ENCODE measurements at places on chromosomes 16 and 17.

DNA sequence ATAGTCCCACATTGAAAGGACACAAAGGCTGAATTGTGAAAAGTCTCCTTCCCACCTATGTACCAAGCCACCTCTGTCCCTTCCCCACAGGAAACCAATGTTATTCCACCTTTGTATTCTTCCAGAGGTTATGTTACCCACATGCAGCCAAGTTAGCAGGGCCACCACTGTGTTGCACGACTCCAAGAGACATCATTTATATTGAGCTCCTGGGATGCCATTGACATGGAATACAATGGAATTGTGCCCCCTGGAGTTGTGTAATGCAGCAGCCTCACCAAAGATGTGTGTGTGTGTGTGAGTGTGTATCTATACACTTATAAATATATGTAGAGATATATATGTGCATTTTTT lies 21.6 kb upstream of the MSI2 start:
- no peak for DNase-seq

DNA sequence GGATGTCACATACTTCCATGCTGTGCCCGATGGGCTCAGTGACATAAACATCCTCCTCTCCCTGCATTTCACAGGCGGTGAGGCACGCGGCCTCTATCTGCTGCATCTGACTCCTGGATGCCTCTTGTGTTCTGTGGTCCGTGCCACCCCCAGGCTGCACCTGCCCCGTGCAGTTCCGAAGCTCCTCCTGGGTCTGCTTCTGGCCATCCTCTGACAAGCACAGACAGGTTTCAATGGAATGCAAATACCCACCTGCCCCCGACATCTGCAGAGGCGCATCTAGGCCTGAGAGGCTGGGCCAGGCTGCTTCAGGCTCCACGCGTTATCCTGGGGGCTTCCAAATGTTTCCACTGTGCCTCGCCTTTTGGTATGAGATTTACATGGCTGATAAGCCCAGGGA lies 46.3 kb upstream of the DNAH17 start:
- DNase-seq = no peak

GRCh38 chr16:57069053-57069452 lies 23.3 kb upstream of the CPNE2 start:
- no peak for DNase-seq

DNA sequence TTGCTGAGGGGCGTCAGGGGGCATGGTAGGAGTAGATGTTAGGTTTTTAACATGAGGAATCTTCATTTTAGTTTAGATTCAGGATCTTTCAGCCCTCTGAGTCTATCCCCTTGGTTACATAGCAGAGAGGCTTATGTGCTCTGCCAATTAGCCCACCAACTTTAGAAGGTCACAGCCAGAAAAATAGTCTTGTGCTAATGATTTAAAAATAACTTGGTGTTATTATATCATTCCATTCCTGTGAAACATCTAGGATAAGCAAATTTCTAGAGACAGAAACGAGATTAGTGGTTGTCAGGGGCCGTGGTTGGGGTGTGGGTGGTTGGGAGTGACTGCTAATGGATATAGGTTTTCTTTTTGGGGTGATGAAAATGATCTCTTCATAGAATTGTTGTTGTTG lies 183.7 kb downstream of the SNX29 start:
- DNase-seq = peak; percentile 79

DNA sequence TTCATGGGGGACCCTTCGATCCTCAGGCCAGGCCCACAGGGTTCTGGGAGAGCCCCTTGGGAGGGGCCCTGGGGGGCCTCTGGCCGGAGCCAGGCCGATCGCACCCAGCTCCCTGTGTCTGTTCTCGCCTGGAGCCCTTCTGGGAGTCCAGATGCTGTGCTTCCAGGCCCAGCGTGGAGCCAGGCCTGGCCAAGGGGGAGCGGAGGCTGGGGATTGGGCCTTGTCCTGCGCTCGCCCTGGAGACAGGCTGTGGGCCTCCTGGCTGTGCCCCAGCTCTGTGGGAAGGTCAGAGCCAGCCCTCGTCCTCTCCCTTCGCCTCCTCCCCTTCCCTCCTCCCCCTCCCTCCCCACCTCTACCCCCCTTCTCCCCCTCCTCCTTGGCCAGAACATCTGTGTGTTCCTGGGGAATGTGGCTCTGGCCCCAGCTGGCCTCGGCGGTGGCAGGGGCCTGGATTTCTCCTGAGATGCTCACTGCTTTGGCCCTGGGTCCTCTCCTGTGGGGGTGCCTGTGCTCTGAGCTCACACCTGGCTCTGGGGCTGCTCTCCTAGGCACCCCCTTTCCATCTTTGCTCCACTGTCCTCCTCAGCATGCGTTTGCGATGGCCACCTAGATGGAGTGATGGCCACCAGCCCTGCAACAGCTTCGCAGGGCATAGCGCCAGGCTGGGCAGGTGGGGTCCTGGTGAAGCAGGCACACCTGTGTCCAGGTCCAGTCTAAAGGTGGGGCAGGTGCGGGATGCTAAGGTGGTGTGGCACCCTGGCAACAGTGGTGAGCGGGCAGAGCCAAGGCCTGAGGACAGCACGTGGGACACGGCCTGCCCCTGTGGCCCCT lies 90.6 kb upstream of the CIBAR2 start:
- peak; percentile 75 for DNase-seq

- no peak for DNase-seq
Measured at GRCh38 chr17:31494259-31495021, 103.0 kb downstream of the RAB11FIP4 start.

GRCh38 chr16:56265184-56265583 lies 73.9 kb downstream of the GNAO1 start:
- no peak for DNase-seq

DNA sequence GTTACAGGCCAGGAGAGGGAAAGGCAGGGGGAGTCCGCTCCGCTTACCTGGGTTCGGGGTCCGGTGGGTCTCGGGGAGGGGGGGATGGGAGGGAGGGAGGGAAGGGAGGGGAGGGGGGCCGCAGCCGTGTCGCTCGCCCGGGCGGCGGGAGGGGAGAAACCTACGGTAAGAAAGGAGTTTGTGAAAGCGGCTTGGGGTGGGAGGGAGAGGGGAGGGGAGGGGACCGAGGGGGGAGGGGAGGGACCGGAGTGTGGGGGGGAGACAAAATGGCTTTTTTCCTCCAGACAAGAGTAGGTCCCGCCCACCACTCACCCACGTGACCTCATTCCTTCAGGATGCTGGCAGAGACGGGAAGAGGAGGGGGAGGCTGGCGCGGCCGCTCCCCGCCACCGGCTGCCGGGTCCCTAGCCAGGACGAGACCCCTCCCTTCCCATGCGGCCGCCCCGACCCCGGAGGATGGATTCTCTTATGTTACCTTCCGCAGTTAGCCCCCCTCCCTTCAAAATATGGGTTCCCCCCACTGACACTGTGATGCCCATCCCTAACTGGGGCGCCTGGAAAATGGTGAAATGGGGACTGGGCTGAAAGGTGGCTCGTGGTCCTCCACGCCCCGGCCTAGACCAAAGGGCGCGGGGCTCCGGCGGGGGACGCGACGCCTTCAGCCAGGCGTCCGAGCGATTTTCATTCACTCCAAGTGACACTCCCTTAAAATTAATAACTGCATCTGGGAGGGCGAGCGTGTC lies at the start of gene PCGF2:
Gene PCGF2, minus strand, starts transcription at position 188 of the 743 bp plus-strand sequence. CDS start 7,934 bp downstream, outside the sequence.
- peak; percentile 92 for DNase-seq

GRCh38 chr17:76005263-76006149 lies 4.9 kb downstream of the CDK3 start:
- peak; percentile 57 for DNase-seq

DNA sequence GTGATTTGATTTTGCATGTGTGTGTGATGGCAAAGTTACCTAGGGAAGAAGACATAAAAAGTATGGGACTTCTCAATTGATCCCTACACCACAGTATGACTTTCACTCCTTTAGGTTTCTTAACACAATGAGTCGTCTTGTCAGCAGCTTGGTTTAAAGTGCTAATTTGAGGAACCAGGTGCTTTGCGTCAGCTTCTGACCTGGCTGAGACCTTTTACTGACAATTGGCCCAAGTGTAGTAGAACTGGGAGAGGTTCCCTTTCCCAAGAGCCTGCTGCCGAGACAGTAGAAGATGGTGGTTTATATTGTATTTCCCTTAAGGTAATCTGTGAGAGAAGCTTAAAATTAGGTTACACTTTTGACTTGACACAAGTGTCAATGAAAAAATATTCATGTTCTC lies 54.9 kb downstream of the LDHD start:
- no peak for DNase-seq

- DNase-seq = no peak
Measured at GRCh38 chr16:50668368-50669008, 12.6 kb downstream of the SNX20 start.

DNA sequence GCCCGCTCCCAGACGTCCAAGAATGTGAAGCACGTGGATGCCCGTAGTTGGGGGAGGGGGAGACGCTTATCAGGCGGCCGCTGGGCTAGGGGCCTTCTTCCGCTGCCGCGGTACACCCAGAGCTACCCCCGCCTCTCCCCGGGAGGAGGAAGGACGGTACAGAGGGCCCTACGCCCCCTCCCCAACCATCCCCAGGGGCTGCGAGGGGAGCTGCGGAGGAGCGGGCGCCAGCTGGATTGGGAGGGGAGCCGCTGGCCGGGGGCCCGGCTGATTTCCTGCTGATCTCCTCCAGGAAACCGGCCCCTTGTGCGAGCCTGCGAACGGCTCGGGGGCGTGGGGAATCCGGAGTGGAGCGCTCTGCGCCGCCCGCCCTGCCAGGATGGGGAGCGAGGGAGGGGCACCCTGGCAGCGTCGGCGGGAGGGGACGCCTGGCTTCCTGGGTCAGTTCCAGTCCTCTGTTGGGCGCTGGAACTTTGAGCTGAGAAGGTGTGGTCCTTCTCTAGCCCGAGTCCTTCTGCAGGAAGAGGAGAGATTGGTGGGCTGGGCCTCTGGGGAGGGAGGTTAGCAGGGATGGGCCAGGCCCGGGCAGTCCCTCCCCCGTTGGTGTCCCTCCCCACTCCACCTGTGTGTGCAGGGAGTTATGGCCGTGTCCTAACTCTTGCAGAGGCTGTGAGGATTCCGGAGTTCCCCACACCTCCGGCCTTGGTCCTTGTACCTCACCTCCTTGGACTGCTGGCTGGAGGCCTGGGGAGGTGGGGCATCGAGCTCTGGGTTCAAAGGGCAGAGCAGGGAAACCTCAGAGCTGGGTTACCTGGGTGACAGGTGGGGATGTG lies 19.2 kb downstream of the GJD3 start:
- peak; percentile 82 for DNase-seq

GRCh38 chr17:73503560-73503959 lies 140.7 kb downstream of the SDK2 start:
- DNase-seq = no peak

DNA sequence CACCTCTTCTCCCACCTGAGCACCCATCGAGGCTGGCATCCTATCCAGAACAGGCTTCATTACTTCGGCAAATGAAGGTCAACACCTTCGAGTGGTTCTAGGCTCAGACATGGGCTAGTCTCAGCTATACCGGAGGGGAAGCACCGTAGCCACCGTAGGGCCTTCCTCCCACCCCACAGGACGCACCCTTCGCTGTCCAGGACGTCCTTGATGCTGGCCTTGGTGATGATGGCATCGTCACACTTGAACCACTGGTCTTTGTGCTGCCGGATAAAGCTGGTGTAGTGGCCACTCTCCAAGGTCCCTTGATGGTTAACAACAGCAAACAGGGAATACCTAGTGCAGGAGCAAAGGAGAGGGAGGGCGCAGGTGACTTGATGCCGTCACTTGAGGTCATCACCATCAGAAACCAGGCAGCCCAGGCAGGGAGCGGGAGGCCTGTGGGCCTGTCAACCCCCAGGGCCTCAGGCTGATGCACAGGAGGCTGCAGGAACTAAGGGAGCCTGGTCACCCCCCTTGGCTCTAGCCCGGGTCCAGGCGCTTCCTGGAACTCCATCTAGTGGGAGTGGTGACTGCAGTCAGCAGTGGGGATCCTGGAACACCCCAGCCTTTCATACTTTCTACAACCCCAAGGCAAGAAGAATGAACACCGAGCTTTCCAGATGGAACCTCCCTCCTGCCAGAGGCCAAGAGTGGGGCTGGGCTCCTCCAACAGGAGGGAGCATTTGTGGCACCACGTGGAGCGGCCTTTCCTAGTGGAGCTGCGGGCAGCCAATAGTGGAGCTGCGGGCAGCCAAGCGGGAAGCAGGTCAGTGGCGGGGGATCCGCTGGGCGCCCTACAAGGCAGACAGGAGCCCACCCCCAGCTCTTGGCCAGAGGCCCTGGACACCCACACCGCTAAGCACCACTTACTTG lies 38.5 kb downstream of the USP22 start:
- no peak for DNase-seq

Data from fibroblast of skin of right quadriceps (primary cell).